ENCODE measurements at places on chromosomes 7 and 10.

DNA sequence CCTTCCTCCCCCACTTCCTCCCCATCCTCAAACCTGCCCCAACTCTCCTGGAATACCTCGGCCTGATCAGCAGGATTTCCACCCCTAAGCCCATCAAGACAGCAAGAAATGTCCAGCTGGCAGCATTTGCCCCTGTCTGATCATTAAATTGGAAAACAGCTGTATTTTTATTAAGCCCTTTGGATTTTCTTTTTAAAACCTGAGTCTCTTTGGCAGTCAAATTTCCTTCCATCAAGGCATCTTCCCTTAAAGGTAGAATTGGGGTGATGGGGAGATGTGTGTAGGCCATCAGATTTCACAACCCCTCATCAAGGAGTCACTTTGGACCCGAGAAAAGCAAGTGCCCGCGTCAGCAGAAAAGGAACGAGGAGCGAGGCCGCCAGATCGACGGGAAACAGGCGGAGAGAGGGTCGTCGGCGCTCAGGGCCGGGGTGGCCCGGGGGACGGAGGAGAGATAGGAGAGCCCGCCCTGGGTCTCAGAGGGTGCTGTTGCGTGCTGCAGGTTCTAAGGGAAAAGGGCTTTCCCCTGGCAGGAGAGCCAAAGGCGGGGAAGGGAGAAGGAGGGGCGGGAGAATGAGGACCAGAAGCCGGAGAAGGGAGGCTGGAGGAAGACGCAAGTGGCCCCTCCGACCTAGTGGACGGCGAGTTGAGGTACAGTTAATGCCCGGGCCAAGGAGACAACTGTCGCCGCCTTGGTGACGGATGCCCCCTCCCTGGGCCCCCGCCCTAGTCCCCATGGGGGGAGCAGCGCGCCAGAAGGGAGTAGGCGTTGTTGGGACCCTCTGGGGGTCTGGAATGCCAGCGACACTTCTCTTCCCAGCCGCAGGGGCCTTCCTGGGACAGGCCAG lies 11.5 kb upstream of the GATA3 start:
- no peak for DNase-seq

GRCh38 chr10:132309471-132309865 lies 1.7 kb upstream of the STK32C start:
- no peak for DNase-seq

DNA sequence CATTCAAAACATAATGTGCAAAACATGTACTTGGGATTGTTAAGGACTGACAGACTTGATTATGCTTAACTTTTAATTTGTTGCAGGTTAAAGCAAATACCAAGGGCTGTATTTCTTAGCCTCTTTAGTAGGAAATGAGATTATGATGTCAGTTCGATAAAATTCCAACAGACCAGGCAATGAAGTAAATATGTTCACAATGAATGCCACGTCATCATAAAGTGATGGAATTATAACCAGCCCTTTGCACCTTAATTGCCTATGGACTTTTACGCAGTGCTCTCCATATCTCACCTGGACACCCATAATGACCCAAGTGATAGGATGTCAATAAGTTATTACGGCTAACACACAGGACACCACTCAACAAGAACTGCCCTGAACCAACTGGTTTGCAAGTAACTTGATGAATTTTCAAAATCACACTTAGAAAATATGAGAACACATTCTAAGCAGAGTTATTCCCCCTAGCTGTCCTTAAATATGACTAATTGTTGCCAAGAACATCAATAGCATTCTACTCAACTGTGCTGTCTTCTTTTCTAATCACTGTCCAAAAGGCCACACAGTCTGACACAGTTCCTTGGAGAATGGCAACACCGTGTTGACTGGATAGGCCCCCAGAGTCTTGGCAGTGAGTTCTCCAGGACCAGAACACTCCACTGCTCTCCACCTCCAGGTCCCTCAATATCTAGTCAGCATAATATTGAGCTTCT lies 115.0 kb downstream of the CHCHD3 start:
- DNase-seq, result no peak

DNA sequence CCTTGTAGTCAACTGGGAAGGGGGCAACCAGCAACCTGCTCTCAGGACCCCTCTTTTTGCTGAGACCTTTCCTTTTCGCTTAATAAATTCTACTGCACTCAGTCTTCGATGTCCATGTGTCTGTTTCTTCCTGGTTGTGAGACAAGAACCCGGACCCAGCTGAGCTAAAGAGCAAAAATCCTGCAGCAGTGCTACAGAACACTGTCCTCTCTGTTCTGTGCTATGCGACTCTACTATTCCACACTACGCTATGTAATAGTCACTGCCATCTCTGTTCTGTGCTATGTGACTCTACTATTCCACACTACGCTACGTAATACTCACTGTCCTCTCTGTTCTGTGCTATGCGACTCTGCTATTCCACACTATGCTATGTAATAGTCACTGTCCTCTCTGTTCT lies 34.3 kb downstream of the DIP2C start:
- no peak for DNase-seq

DNA sequence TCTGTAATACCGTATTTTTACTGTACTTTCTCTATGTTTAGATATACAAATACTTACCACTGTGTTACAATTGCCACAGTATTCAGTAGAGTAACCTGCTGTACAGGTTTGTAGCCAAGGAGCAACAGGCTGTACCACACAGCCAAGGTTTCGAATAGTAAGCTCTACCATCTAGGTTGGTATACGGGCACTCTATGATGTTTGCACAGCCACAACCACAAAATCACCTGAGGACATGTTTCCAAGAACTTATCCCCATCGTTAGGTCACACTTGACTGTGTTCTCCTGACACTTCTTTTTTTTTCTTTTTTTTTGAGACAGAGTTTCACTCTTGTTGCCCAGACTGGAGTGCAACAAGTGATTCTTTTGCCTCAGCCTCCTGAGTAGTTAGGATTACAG lies 134.6 kb upstream of the TRIM24 start:
- DNase-seq, result no peak

- DNase-seq, result no peak
Observed at GRCh38 chr10:110931769-110932381, 12.5 kb downstream of the SHOC2 start.

GRCh38 chr7:87541648-87542047 lies 59.0 kb downstream of the ABCB1 start:
- DNase-seq, result no peak

GRCh38 chr7:48183965-48184364 lies 12.7 kb downstream of the ABCA13 start:
- DNase-seq, result no peak

DNA sequence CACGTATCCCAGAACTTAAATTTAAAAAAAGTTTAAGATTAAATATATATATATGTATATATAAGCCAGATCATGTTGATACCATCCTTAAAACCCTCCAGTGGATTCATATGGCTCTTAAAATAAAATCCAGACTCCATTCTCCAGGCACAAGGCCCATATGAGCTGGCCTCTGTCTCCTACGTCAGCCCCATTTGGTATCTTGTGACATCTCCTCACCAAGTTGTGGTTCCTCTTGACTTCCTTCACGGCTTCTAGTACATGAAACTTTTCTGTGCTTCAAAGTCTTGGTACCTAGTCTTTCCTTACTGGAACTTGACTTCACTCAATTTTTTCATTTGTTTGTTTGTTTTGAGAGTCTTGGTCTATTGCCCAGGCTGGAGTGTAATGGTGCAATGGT lies 61.3 kb downstream of the PRLHR start:
- no peak for DNase-seq

DNA sequence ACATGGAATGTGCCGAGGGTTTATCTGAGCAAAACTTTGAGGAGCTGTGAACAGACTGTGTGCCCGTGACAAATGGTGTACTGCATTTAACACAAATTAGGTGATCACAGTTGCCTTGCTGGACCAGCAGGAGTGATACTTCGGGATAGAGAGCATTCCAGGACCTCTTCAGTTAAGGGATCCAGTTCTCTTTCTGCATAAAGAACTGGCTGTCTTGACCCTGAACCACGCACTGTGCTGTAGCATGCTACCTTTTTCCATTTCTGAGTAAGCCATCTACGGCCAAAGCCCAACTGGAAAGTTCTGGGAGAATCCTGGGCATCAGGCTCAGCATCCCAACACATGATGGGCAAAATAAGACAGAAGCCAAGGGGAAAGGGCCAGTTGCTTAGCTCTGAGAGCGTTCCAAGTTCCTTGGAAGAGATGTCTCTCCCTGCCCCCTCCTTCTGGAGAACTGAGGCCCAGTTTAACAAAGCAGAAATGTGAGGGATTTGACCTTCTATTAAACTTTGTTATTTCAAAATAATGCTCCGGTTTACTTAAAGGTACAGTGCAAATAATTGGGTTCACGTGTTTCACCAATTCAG lies 37.9 kb upstream of the ADD3 start:
- DNase-seq, result no peak

- peak; percentile 72 for DNase-seq
Observed at GRCh38 chr10:55631071-55631654, 729.9 kb downstream of the ZWINT start.

GRCh38 chr7:64666663-64667050 lies 724 bp downstream of the ZNF107 start:
- no peak for DNase-seq

GRCh38 chr10:70805619-70806215 lies 10.0 kb upstream of the SGPL1 start:
- no peak for DNase-seq

- peak; percentile 43 for DNase-seq
Observed at GRCh38 chr7:46537191-46537905, 616.3 kb upstream of the IGFBP3 start.

GRCh38 chr7:113410796-113411195 lies 292.4 kb upstream of the SMIM30 start:
- DNase-seq, result no peak

- DNase-seq, result peak; percentile 23
Observed at GRCh38 chr10:32163071-32163761, 107.0 kb upstream of the KIF5B start.

DNA sequence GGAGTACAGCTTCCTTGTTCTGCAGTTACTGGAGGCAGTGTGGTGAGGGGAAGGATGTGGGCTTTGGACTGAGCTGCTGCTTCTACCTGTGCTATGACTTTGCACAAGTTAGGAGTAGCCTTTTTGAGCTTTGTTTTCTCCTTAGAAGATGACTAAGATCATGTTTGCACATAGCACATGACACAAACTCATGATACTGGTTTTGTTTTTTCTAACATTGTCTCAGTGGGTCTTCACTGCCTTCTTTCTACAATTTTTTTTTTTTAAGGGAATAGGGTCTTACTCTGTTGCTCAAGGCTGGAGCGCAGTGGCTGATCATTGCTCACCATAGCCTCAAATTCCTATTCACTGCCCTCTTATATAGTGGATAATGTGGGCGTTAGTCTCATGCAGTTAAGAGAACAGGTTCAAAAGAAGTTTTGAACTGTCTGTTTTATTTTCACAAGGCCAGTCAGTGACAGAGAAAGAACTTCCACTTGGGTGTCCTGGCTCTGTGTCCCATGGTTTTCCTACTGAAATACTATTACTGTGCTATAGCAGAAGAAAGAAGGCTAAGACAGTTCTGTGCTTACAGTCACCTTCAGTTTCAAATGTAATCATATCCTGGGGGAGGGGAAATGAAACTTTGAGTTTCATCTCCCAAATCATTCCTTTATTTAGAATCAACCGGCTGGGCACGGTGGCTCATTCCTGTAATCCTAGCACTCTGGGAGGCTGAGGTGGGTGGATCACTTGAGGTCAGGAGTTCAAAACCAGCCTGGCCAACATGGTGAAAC lies 72.0 kb downstream of the KAT6B start:
- no peak for DNase-seq

DNA sequence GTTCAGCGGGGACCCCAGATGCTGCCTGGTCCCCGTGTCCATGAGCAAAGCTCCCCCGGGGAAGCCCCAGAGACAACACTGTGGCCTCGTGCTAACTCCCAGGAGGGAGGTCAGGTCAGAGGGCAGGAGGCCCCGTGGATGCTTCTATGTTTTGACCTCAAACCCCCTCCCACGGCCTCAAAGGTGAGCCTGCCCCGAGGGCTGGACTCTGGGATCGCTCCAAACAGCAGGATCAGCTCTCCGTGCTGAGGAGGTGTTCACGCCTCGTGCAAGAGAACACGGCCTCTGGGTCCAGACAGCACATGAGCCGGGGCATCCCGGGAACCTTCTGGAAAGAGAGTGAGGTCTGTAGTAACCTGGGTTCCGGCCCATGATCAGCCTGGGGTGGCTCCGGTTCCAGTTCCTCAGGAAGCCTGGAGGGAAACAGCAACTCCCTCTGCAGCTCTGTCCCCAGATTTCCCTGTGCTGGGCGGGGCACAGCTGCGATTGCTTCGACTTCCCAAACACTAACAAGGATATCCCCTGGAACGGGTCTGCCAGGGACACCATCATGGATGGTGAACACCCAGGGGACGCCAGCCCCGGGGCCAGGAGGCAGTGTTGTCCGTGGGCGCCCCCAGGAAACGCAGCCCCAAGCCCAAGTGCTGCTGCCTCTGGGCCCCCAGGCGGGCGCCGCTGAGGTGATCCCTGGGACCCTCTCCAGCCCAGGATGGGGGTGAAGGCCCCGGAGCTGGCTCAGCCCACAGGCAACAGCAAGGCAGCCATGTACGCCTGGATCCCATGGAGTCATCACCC lies 18.0 kb upstream of the INPP5A start:
- peak; percentile 41 for DNase-seq

- no peak for DNase-seq
Observed at GRCh38 chr10:34544400-34544799, 270.7 kb downstream of the PARD3 start.

GRCh38 chr10:31721096-31721495 lies 207.5 kb downstream of the ARHGAP12 start:
- no peak for DNase-seq

GRCh38 chr10:51770709-51771108 lies 71.3 kb upstream of the CSTF2T start:
- DNase-seq, result no peak

DNA sequence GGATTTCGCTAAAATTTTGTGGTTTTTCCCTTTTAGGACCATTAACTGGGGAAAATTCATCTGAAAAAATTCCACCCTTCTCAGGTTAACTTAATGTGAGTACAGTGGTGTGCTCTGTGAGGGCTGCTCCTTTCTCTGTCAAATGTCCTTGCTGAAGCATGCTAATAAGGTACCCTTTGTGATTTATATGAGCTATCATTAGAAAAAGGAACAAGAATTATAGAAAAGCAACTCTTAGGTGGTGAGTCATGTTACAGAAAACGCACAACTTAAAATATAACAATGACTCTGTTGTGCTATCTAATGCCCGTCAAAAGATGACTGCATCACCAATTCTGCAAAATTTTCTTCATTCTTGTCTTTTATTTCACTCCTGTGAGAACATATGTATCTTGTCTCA lies 162.0 kb upstream of the MAGI2 start:
- no peak for DNase-seq

- no peak for DNase-seq
Observed at GRCh38 chr7:149500910-149501309, 3.3 kb upstream of the ZNF746 start.

GRCh38 chr7:20236043-20236442 lies 18.9 kb upstream of the MACC1 start:
- DNase-seq, result no peak
